Muscle of arm (tissue), 14 donors: ENCODE measurements at places on chromosomes 1 and 21. TPM values are rescaled to one million over a fixed set of nuclear protein-coding genes. Genes with fewer than 3 reads are reported as not detected.

Gene GPR25
- not detected for polyA plus RNA-seq

Gene CELSR2
- 3.5 TPM for polyA plus RNA-seq

Gene FCRL1
- 0.09 TPM for polyA plus RNA-seq

Gene GPR37L1
- polyA plus RNA-seq, result 0.11 TPM

GRCh38 chr1:26848941-26849774, 13.8 kb upstream of the SFN start:
- DNase-seq, result no peak

DNA sequence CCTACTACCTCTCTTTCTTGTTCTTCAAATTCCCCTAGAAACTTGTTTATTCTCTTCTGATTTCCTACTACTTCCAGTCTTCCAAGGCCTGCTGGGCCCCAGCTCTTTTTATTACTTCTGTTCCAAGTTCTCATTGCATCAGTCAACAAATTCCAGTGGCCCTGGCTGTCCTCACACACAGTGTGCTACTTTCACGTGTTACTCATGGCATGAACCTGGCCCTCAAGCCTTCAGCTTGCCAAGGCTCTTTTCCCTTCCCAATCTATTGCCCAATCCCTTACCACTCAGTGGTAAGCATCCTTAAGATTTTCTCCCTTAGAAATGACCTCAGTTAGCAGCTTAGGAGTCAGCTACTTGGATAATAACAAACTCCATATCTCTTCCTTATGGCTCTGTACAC, 613.5 kb downstream of the LMO4 start:
- no peak for DNase-seq

GRCh38 chr1:18661404-18662285, 31.0 kb downstream of the PAX7 start:
- no peak for DNase-seq

DNA sequence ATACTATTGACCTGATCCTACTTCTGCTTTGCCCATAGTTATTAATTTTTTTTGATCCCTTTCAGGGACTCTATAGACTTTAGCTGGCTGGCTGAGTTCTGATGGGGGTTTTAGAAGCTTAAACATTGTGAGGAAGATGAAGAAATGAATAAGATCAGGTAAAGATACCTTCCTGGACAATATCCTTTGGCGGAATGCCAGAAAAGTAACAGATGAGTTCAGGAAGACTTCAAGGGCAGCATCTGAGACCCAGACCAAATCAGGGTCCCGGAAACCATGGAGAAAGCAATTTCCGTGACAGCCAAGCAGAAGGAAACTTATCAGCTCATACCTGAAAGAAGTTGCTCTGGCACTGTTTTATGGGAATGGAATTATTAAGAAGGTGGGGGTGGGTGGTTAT, 100.4 kb downstream of the XCL2 start:
- DNase-seq, result no peak

GRCh38 chr1:51667561-51667960, 50.7 kb downstream of the OSBPL9 start:
- no peak for DNase-seq

GRCh38 chr1:94110946-94111740, 9.8 kb downstream of the ABCA4 start:
- no peak for DNase-seq
